ENCODE measurements at places on chromosomes 1 and 21. TPM values are rescaled to one million over a fixed set of nuclear protein-coding genes. Genes with fewer than 3 reads are reported as not detected.

- no peak for DNase-seq
Measured at GRCh38 chr1:22936681-22937080, 36.0 kb downstream of the LACTBL1 start.

- DNase-seq, result no peak
Measured at GRCh38 chr1:170663404-170664092, 383 bp upstream of the PRRX1 start.

Gene NBPF10
- 1.4 TPM for total RNA-seq

- no peak for DNase-seq
Measured at GRCh38 chr21:36697060-36697850, 1.7 kb upstream of the SIM2 start.

DNA sequence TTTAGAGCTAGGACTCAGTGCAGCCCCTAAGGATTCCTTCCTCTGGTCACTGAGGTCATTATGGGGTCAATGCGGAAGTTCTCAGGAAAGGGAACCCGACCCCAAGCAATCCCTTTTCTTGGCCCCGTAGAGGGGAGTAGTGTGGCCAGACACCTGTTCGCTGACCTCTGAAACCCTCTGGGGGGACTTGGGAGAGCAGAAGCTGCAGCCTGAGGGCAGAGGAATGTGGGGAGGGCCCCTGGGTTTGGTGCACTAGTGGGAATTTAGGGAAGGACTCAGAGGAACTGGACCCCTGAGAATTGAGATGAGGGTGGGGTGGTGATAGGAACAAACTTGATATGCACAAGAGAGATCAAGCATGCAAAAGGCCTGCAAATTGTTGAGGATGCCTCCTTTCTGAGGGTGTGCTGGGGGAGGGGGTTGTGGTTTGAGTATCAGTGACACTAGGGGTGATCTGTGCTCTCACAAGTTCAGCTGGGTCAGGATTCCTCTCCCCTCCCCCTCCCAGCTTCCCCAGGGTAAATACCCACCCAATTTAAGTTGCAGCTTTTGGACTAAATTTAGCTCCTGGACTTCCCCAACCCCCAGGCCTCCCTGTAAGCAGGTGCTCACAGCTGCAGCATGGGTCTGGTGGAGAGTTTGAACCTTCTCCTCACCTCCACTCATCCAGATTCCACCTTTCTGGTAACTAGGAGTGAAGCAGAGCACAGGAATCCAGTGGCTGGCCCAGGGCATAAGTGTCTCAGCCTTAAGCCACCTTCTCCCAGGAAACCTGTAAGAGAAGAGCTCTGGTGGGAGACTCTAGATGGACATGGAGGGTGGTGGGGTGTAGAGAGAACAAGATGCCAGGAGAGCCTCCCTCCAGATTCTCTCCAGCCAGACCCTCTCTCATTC is 13.5 kb downstream of the ADAMTSL4 start:
- peak; percentile 54 for DNase-seq

DNA sequence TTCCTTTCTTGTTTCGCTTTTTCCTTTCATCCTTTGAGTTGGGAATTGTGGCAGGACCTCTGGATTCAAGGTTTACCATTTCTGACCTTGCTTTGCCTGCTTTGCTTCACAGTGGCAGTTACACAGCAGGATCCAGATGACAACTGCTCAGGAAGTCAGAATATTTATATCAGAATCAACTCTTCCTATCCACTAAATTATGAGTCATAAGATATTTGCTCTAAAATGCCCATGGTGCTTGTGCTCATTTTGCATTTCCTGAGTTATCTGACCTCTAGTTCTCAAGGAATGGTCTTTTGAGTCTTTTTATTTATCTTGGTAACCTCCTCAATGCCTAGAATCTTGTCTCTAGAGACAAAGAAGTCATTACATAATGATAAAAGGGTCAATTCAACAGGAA is 290.8 kb downstream of the LRRC7 start:
- DNase-seq, result peak; percentile 9

DNA sequence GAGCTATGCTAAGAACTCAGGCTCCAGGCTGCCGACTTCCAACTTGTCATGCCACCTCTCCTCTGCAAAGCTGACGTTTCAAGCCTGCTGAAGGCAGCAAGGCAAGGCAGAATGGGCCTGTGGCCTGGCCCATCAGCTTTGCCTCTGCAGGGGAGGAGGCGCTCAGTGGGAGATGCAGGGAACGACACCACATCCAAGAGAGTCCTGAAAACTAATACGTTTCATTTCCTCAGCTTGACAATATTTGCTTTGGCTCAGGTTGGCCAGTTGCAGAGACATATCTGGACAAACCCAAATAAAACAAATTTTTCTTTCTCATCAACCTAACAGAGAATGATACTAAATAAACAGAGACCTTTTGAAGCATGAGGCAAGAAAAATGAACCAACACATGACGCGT is 35.3 kb downstream of the BEND5 start:
- DNase-seq, result no peak

Gene RIMS3
- 0.64 TPM for total RNA-seq

Gene KRTAP10-11
- not detected for total RNA-seq

Gene NDUFS2
- 111 TPM for total RNA-seq

Gene KRTAP13-2
- total RNA-seq, result not detected

GRCh38 chr21:35850029-35850428 is 210.3 kb downstream of the SETD4 start:
- DNase-seq, result peak; percentile 23

GRCh38 chr1:19011845-19012231 is 55.4 kb upstream of the IFFO2 start:
- DNase-seq, result peak; percentile 64

DNA sequence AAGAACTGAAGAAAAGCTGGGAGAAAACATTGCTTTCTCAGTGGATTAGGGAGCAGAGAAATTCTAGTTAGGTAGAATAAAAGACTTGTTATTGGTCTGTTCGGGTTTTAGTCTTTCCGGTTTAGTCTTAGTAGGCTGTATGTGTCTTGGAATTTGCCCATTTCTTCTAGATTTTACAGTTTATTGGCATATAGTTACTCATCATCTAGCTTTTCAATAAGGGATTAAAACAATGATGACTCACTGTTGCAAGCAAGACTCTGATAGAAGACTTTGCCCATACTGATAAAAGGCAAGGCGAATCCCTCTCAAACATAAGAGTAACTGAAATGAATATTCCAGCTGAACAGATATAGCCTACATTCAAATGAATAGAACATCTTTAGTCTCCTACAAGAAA is 62.3 kb downstream of the GPR137B start:
- DNase-seq, result no peak

DNA sequence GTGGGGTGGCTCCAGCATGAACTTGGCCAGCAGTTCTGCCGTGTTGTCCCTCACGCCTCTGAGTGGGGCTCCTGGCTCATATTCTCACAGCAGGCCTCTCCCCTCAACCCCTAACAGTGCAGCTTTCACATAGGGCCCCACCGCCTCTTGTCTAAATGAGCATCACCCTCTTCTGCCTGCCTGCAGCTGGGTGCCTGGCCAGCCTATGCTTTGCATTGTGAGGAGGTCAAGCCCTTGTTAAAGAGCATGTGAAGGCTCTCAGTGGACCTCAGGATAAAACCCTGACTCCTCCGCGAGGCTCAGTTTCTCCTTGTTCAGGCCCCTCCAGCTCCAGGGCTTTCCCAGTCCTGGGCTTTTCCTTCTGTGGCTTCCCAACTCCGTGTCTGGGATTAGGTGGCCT is 34.8 kb downstream of the CRYAA start:
- DNase-seq, result no peak

- peak; percentile 71 for DNase-seq
Measured at GRCh38 chr1:205523891-205524793, 19.7 kb downstream of the CDK18 start.

GRCh38 chr1:36137226-36137625 is 12.1 kb downstream of the TRAPPC3 start:
- DNase-seq, result peak; percentile 49

Gene TBX15
- 2.9 TPM for total RNA-seq

GRCh38 chr1:40930174-40930964 is 49.1 kb upstream of the CTPS1 start:
- no peak for DNase-seq

Gene OPTC
- total RNA-seq, result not detected

- no peak for DNase-seq
Measured at GRCh38 chr1:91383456-91383855, 21.2 kb downstream of the HFM1 start.

- no peak for DNase-seq
Measured at GRCh38 chr1:82950606-82951200, 1048.2 kb downstream of the TTLL7 start.

DNA sequence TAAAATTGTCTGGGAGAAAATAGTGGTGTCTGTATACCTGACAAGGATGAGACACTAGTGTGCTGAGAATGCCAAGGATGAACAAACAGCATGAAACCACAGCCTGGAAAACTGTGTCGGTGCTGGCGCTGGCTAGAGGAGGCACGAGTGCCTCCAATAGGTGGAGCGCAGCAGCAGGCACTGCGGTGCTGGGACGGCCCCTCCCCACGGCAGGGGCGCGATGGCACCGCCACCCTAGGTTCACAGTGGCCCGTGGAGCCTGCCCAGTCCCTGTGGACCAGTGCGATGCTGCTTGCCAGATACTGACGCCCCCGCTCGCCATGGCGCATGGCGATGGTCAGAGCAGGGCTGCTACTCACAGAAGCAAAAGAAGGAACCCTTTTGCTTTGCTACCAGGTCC is 6.8 kb downstream of the CFAP410 start:
- DNase-seq, result no peak

Gene CCDC30
- not detected for total RNA-seq

GRCh38 chr21:35594905-35595304 is 465.4 kb downstream of the SETD4 start:
- no peak for DNase-seq

DNA sequence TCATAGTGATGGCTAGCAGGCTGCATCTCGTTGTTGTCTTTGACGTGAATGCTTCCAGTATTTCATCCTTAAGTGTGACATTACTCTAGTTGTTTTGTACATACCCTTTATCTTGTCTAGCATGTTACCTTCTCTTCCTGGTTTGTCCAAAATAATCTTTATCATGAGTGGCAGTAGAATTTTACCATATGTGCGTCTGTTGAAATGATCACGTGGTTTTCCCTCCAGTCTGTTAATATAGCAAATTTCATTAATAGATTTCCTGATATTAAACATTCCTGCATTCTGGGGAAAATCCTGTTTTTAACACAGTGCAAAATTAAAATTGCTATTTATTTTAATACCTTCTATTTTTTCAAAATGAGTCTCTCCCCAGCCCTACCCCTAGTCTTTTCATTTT is 15.6 kb downstream of the ADARB1 start:
- DNase-seq, result no peak

GRCh38 chr1:9250411-9251381 is 16.1 kb downstream of the H6PD start:
- no peak for DNase-seq

DNA sequence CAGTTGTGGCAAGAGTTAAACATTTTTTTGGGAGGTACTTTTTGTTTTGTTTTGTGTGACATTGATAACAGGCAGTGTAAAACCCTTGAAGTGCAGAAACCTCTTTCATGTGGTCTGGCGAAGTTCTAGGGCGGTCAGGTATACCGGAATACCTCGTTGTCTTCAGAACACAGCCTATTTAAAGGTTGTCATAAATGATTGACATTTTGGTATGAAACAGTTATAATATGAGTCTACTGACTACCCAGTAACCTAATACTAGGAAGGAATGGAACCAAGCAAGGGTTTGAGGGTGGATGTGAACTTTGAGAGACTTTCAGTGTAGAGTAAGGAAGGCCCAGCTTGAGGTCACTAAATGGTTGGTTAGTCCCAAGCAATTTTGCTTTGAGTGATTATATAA is 40.5 kb downstream of the PATJ start:
- DNase-seq, result no peak

Gene KCNH1
- 2.8 TPM for total RNA-seq

Gene HES2
- total RNA-seq, result 0.47 TPM

All from M059J (cell line).